Right ventricle myocardium inferior (tissue), 1 donor: ENCODE measurements at places on chromosomes 5 and 9. TPM values are rescaled to one million over a fixed set of nuclear protein-coding genes. Genes with fewer than 3 reads are reported as not detected.

SLC12A7 gene
- total RNA-seq, result 179 TPM

PLEKHG4B gene
- total RNA-seq, result not detected

TMEM8B gene
- total RNA-seq, result 13.8 TPM

SLC34A1 gene
- total RNA-seq, result not detected

ANKRD18A gene
- 2.9 TPM for total RNA-seq
